ENCODE measurements at places on chromosomes 2 and 18.

- no peak for DNase-seq
Observed at GRCh38 chr2:217804338-217804737, 198.5 kb downstream of the TNS1 start.

DNA sequence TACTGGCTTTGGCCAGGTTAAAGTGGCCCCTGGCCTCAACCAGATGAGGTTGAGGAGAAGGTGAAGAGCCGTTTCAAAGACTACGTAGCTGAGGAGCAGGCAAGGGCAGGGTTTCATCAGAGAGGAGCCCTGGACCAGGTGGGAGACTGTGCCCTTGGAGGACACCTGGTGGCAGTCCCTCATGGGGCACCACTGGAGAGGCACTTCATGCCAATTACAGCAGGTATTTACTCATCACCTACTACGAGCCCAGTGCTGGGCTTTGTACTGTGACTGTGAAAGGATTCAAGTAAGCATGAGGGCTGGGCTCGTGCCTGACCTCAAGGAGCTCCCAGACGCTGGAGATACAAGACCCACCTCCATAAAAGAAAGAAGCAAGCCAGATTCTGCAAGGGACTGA is 37.6 kb downstream of the SMAD7 start:
- no peak for DNase-seq

- no peak for DNase-seq
Observed at GRCh38 chr2:160752475-160753330, 259.1 kb upstream of the RBMS1 start.

- DNase-seq = no peak
Observed at GRCh38 chr2:810397-810796, 133.2 kb upstream of the TMEM18 start.

DNA sequence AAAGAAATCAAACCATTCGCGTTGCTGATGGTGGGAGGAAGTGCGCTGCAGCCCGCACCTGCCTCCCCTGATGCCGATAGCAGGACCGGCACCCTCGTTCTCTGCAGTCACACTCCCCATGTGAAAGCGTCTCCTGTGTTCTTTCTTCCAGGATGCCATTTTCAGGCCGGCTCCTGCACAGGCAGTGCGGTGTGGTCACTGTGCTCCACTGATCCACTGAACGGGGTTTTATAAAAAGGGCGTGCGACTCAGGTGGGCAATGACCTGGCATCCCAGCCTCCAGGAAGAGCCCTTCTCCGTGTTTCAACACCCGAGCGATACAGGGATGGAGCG is 88.3 kb upstream of the SNTG2 start:
- no peak for DNase-seq

GRCh38 chr2:37549598-37549997 is 121.8 kb downstream of the CDC42EP3 start:
- no peak for DNase-seq

GRCh38 chr18:3579701-3580100 is 129.7 kb downstream of the TGIF1 start:
- no peak for DNase-seq

- DNase-seq = no peak
Observed at GRCh38 chr2:134540990-134541389, 177.8 kb downstream of the TMEM163 start.

DNA sequence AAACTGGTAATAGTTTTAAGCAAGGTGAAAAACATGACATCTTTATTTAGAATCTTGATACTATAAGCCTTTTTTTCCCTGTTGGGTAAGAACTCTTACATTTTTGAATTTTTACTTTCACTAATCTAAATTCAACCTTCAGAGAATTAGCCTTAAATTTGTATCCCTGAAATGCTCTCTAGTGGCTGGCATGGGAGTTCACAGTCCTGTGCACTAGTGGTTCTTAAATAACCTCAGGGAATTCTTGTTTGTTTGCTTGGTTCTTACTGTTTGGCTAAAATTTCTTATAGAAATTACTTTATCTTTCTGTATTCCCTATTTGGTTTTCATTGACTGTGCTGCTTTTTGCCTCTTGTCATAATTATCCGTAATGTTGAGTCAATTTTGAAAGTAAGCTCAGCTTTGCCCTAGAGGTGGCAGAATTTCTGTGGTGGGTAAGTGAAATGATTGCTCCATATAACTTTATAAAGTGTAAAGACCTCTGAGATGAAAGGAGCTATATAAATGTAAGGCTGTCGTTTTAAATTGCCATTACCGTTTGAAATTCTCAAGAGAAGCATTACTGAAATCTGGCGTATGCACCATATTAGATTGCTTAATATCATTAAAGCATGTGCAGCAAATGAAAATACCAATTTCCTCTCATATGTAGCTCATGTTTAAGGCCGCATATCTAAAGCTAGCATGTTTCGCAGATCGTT is 391.3 kb upstream of the FIGN start:
- no peak for DNase-seq

DNA sequence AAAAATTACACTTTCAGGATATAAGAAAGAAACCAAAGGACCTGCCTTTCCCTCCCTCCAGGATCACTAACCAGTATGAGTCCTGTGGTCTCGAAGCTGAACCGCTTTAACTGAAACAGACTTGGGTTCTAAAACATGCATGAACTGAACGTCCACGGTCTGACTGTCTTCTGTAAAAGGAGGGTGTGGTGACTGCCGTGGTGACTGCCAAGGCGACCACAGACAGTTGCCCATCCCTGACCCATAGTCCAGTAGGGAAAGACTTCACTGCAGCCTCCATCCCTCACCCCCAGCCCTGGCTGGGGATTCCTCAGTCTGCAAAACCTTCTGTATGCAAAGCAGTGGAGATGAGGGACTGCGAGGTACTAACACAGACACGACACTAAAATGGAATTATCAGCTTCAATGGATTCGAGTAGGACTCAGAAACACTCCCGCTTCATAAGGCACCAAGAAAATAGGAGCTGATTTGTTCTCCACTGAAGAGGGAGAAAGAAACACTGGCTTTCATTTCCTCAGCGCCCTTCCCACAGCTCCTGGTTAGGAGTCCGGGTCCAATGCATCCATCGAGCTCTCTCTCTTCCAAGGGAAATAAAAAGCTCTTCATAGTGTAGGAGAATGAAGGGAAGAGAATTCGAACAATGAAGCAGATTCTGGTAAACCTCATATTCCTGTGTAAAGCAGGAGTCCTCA is 197.2 kb downstream of the HDAC4 start:
- no peak for DNase-seq
